ENCODE measurements at places on chromosomes 1 and 21. TPM values are rescaled to one million over a fixed set of nuclear protein-coding genes. Genes with fewer than 3 reads are reported as not detected.

- no peaks in the 10 kb centered on the region for H3K27me3 ChIP-seq
- no peak for DNase-seq
- H3K4me1 ChIP-seq = peaks cover 10% of the 10 kb centered on the region
Observed at GRCh38 chr1:151948506-151948905, 39.2 kb upstream of the THEM4 start.

LRRIQ3 gene
- total RNA-seq = 0.87 TPM

TNFAIP8L2 gene
- 0.80 TPM for total RNA-seq

- no peaks in the 10 kb centered on the region for H3K27me3 ChIP-seq
- no peaks in the 10 kb centered on the region for H3K36me3 ChIP-seq
- DNase-seq = no peak
- H3K4me3 ChIP-seq = no peak overlapping the region
Observed at GRCh38 chr1:160377585-160378206, 10.8 kb downstream of the NHLH1 start.

HLX gene
- total RNA-seq = 2.1 TPM

GRCh38 chr1:76862447-76862846 is 4.8 kb upstream of the ST6GALNAC5 start:
- H3K27me3 ChIP-seq = no peaks in the 10 kb centered on the region
- no peak overlapping the region for H3K27ac ChIP-seq
- no peak for DNase-seq
- H3K4me1 ChIP-seq = no peaks in the 10 kb centered on the region
- H3K4me3 ChIP-seq = no peak overlapping the region

GRCh38 chr1:245677461-245678240 is 522.9 kb downstream of the KIF26B start:
- H3K4me3 ChIP-seq = no peak overlapping the region
- no peak for DNase-seq
- no peaks in the 10 kb centered on the region for H3K27me3 ChIP-seq
- no peaks in the 10 kb centered on the region for H3K36me3 ChIP-seq
- no peak overlapping the region for H3K27ac ChIP-seq

ADGRL4 gene
- 3.0 TPM for total RNA-seq

GRCh38 chr21:44784810-44785209 is 16.8 kb downstream of the UBE2G2 start:
- H3K27me3 ChIP-seq = no peaks in the 10 kb centered on the region
- H3K36me3 ChIP-seq = no peaks in the 10 kb centered on the region
- no peak overlapping the region for H3K27ac ChIP-seq
- no peaks in the 10 kb centered on the region for H3K4me1 ChIP-seq

DNA sequence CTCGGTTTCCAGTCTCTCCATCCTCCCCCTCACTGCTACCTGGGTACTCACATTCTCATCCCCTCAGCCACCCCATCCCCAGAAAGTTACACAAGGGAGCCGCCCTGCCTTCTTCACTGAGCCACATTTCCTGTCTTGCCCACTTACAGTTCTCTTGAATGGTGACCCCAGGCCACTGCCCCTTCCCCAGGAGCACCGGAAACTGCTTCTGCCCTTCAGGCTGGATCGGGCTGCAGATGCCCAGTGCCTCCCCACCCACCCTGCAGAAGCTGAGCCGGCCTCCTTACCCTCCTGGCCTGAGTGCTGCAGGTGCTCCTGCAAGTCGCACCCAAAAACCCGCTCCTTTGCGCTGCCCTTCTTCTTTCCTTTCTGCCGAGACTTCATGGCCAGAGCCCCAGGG is 450 bp downstream of the ARHGAP30 start:
- no peak overlapping the region for H3K4me3 ChIP-seq
- H3K4me1 ChIP-seq = no peaks in the 10 kb centered on the region
- H3K36me3 ChIP-seq = no peaks in the 10 kb centered on the region
- no peak for DNase-seq
- H3K27ac ChIP-seq = no peak overlapping the region
- no peaks in the 10 kb centered on the region for H3K27me3 ChIP-seq

DNA sequence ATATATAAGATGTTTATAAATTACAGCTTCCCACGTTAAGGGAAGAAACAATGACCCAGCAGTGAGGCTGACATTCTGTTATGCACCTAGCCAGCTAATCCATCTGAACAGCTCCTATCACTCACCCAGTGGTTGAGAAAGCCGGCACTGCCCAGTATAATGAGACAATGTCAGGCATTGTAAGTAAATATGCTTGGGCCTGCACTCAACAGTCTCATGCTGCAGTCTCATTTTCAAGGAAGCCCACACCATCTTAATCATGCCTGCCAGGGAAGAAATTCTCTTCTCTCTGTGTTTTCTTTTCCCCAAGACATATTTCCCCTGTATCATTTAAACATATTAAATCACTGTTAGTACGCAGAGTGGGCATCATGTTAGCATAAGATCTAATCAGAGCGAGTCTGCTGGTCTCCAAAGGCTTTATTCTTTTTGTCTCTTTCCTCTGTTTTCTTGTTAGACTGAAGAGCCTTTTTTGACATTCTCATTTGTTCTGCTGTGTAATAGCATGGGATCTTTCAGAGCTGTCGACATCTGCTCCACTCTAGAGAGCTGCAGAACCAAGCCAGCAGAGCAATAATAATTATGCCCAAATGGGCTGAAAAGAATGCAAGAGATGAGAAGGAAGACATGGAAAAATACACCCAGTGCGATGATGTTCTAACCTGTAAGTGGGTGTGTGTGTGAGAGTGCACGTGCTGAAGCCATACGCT is 67.6 kb upstream of the SLC22A15 start:
- no peak overlapping the region for H3K4me3 ChIP-seq
- H3K36me3 ChIP-seq = no peaks in the 10 kb centered on the region
- no peak for DNase-seq
- H3K27me3 ChIP-seq = no peaks in the 10 kb centered on the region
- no peak overlapping the region for H3K27ac ChIP-seq
- H3K4me1 ChIP-seq = no peaks in the 10 kb centered on the region

DNA sequence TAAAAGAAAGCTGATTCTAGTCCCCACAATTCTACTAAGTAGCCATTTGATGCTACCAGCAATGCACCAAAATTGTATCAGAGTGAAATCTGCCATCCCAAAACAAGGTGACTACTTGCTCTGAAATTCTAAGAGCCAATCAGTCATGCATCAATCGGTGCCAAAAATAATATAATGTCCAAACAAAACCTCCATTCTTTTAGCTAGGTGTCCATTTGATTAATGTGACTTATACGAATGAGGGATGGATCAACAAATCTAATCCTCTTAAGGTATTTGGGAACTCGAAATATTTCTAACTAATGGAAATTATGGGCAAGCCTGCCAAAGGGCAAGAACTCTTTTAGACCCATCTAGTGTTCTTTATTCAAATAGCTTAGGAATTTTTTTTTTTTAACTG is 66.4 kb upstream of the NEK2 start:
- H3K27me3 ChIP-seq = no peaks in the 10 kb centered on the region
- H3K4me3 ChIP-seq = no peak overlapping the region
- no peak overlapping the region for H3K27ac ChIP-seq
- H3K4me1 ChIP-seq = no peaks in the 10 kb centered on the region
- no peaks in the 10 kb centered on the region for H3K36me3 ChIP-seq
- no peak for DNase-seq

All from ovary (tissue), 10 donors.